ENCODE measurements at places on chromosomes 5 and 9. TPM values are rescaled to one million over a fixed set of nuclear protein-coding genes. Genes with fewer than 3 reads are reported as not detected.

- no peak for DNase-seq
Observed at GRCh38 chr5:10454591-10455276, 13.1 kb downstream of the ROPN1L start.

- no peak for DNase-seq
Observed at GRCh38 chr9:129983891-129984290, 59.1 kb downstream of the FNBP1 start.

DNA sequence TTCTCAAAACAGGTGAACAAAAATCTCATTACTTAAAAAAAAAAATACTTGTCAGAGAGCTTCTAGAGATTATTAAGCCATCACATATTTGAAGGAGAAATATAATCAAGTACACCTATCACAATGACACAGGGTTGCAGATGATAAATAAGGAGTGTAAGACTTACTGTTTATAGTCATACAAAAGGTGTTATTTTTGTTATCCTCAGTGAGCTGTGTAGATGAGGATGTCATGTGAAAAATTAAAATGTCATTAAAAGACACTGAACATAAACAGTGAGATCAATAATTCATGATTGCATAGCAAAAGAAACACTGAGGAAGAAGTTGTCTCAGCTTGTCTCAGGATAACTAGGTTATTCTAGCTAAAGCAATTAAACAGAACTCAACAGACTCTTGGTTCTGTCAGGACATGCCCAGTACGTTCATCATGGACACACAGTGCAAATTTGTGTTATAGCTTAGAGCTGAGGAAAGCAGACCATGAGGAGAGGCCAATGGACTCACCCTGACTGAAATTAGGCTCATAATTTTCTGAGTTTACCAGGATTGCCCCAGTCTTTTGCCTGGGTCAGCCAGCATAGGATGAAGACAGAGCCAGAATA is 1162.6 kb upstream of the C9orf72 start:
- DNase-seq = no peak

GRCh38 chr9:133994353-133995011 is 2.4 kb upstream of the VAV2 start:
- peak; percentile 51 for DNase-seq

GRCh38 chr5:81774374-81774773 is 23.5 kb upstream of the SSBP2 start:
- no peak for DNase-seq

WWC1 gene
- total RNA-seq = 0.70 TPM

DNA sequence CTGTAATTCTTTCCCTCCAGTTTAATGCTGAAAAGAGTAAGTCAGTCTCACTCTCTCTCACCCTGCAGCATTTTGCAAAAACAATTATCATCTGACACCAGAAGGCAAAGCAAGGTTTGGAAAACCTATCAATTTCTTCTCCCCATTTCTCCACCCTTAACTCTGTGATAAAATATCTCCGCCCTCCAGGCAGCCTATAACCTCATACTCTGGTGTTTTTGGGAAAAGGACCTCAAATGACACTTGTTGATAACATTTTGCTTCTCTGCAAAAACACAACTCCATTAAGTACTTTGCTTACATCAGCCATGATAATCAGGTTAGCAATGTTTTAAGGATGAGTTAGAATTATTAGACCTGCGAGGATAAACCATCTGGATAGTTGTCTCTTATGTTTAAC is 2.3 kb downstream of the ANKH start:
- no peak for DNase-seq

DNA sequence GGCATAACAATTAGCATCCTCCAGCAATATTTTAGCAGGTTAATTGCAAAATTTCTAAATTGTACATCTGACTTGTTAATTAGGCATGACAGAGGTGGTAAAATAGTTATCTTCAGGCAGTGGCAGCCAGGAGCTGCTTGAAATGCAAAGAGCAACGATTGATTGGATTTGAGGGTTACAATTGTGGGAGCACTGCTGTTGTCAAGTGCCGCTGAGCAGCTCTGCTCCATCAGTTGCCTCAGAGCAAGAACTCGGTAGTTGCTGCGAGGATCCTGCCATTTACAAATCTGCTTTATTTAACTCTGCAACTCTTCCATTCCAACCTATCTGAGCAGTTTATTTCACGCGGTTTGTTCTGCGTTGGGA is 12.6 kb downstream of the PBX3 start:
- DNase-seq = no peak

DNA sequence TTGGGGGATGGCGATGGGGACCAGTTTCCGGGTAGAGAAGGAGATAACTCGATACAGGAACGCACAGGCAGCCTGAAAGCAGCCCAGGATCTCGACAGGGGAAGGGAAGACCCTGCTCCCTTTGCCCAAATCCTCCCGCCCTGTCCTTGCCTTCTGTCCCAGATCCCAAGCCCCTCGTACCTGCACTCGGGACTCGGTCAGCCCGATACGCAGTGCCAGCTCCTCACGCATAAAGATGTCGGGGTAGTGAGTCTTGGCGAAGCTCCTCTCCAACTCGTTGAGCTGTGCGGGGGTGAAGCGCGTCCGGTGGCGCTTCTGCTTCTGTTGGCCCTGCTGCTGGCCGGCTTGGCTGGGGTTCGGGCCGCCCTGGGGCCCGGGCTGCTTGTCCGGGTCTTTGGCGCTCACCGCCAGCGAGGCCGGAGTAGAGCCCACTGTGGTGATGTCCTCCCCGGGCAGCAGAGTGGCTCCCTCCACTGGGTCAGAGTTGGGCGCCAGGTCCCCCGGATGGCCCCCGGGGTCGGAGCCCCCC is 1.8 kb downstream of the OTP start:
- DNase-seq = no peak

- no peak for DNase-seq
Observed at GRCh38 chr5:166963596-166963995, 1327.8 kb upstream of the WWC1 start.

DNA sequence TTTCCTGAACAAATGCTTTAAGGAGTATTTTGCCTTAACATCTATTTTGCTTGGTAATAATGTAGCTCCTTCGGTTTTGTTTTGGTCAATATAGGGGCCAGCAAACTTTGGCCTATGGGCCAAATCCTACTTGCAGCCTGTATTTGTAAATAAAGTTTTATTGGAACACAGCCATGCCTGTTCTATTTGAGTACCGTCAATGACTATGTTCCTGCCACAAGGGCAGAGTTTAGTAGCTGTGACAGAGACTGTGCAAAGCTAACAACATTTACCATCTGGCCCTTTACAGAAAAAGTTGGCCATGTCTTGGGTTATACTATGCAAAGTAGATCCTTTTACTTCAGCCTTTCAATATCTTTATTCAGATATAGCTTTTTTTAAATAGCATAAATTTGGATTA is 113.4 kb downstream of the NR3C1 start:
- no peak for DNase-seq

GRCh38 chr9:104494808-104495207 is 9.3 kb upstream of the OR13F1 start:
- DNase-seq = no peak

GRCh38 chr5:97657239-97657638 is 474.2 kb upstream of the RIOK2 start:
- DNase-seq = no peak

SAXO1 gene
- not detected for total RNA-seq

FLT4 gene
- 0.86 TPM for total RNA-seq

GRCh38 chr5:29001666-29002065 is 1963.3 kb upstream of the CDH9 start:
- DNase-seq = no peak

DNA sequence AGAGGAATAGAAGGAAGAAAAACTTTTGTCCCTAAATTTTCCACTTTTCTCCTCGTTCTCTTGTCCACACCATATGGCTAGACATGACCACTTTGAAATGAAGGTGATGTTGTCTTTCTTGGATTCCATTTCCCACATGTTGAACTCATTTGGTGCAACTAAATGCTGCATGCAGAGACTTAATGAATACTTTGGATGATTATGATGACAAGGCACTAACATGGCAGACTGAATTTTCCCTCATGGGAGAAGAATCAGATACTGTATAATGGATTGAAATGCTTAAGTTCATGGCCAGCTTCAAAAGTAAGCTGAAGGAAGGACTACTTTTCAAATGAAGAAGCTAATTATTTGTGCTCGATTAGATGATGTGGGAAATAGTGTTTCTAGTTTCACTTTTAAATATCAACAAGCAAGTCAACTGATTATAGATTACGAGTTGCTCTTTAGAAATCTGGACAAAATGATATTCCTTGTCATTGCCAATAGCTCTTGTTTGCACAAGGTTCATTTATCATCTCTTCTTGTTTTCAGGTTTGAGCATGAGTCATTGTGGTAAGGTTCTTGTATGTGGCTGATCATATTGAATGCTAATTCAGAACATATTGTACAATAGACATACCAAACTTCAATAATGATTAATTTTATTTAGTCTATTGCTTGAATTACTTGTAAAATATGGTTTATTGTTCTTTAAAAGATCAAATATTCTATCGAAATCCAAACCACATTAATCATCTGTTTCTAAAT is 501.3 kb upstream of the FTMT start:
- DNase-seq = no peak

PCDHA5 gene
- not detected for total RNA-seq

DNA sequence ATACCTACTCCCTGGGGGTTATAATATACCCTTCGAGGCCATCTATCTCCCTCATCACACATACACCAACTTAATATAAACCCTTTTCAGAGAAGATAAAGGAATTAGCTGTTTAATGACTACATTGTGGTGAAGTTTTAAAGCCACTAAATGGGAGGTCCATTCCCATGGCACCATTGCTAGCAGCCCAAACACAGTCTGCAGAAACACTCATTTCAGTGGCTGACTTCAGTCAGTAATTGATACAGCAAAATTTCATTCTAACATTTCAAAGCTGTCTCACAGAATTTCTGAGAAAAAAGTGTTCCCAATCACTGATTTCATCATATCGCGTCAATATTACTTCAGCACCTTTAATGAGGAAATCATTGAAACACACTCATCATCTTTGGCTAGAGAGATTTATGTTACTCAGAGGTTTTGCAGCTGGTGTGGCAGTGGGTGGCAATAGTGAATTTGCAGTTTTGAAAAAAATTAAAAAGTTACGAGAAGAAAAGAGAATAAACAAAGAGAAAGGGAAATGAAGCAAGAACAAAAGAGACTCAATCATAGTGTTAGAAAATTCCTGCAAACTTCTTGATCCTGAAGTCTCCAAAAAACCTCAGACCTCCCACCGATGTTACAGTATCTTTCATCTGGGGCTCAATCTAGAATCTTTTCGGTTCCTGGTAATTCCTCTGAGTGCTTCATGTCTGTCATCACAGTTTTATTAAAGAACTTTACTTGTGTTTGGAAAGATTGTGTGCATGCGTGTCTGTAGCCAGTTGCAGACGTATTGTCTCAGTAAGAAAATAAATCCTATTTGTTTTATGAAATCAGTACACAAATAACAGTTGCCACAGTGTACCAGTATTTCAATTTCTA is 105.0 kb downstream of the ERCC6L2 start:
- no peak for DNase-seq

SPATA31A5 gene
- not detected for total RNA-seq

DNA sequence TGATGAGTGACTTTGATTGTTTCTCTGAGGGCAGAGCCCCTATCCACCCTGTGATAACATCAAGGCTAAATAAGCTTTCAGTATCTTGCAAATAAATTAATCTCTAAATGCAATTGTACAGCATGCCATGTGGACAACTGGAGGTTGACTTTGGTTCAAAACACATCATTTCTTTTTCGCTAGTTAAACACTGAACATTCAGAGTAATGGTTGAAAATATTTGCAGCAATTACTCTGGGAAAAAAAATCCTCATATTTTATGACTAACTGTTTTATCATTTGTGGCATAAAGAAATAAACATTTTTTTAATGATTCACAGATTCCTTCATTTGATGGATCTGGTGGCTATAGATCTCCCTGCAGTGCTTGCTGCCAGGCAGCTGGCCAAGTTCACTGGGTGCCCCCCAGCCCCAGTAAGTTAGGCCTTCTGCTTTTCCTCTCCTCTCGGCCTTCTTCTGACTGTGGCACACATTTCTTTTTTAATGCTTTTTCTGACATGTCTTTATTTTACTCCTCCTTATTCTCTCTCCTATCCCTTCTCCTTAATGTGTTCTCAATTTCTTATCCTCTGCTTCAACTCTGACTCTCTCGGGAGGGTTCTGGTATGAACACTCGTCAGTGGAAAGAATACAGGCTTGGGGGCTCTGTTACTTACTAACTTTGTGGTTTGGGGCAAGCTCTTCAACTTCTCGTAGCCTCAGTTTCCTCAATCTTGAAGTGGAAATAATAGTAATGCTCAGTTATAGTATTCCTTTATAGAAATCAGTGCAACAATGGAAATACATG is 69.6 kb downstream of the ADAMTSL1 start:
- DNase-seq = no peak

GRCh38 chr9:126588491-126589168 is 25.1 kb upstream of the LMX1B start:
- DNase-seq = no peak

DNA sequence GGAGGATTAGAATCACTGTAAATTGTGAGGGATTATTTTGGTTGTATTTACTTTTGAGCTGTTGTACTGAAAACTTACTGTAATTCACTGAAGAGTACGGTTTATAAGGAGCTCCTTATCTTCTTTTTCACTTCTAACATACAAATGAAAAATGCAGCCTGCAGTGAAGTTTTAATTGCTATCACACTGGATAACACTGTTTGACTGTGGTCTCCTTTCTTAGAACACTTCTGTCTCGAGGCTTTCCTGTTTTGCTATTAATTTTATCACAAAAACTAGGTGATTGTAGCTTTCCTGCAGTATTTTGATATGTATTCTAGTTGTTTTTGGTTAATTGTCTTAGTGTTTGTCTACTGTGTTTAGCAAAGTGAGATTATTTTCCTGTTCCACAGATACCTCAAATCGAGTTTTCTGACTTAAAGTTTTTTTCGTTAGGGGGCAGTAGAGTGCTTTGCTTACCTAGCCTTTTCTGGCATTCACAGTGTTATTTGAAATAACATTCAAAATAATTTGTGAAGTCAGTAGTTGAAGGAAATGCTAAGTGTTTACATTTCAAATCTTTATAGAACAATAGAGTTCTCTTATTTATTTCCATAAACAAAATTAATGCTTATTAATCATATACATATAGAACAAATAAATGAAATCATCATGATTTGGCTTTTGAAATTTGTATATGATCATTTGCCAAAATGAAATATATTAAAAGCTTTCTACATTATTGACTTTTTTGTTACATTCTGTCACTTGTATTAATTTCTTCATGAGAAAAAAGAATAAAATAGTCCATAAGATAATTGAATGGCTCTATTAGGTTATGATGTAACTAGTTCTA is 52.9 kb downstream of the COMMD10 start:
- DNase-seq = no peak

GRCh38 chr5:168467755-168468330 is 18.4 kb upstream of the RARS1 start:
- no peak for DNase-seq

- no peak for DNase-seq
Observed at GRCh38 chr5:172380987-172381643, 73.2 kb downstream of the SH3PXD2B start.

DNA sequence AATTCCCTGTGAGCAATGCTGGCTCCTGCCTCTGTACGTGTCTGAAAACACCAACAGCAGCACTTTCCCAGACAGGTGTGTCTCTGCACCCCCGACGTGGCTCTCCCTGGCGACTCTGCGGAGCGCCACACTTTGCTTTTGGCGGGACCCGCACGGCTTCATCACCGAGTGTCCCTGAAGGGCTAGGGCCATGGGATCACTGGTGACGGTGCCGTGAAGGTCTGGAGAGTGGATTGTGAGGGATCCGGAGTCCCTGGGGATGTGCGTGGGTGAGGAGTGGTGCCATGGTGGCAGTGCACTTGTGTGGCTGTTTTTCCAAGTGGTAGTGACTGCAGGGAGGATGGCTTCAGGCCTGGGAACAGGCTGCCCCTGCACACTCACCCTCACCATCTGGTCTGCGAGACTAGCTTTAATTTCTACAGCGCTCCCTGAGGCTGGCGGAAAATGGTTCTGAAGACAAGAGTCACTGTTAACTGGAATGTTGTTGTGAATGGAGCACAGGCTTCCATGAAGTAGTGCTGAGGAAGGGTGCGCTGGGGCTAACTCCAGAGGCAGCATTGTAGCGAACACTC is 3.2 kb downstream of the NKD2 start:
- DNase-seq = no peak

Data from activated T-helper 1 cell treated with anti-CD3 and anti-CD28 coated beads, Interleukin-12 subunit alpha, Interleukin-12 subunit beta, Interleukin-2, Interleukin-4 antibody, amounts not matched to agents 30 ng/mL and 10 ng/mL and 1 ng/mL, durations not matched to agents 14 hours and 24 hours and 36 hours (primary cell).